ENCODE measurements at places on chromosomes 7 and 10.

- DNase-seq, result no peak
These were observed 181.2 kb upstream of the AGR3 start for GRCh38 chr7:17063045-17063383.

DNA sequence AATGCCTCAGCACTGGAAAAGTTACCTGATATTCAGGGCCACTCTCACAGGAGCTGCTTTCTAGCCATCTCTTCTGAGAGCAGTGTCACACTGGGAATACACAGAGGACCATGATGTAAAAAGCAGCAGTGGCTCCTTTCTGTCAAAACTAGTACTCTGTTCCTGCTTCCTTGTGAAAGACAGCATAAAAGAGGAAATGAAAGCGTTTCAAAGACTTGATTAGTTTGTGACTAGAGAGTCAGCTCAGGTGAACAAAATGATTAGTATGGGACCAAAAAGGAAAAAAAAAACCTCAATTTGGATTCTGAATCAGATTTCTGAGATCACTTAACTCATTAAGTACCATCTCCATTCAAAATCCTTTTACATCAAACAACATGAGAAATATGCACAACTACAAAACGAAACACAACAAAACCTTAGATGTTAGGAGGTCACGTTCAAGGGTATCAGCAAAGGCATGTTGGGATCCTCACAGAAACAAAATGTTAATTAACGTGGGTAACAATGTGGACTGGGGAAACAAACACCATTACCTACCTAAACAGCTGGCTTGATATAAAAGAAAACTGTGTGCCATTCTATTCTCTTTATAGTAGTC is 103.7 kb downstream of the MACC1 start:
- no peak for DNase-seq

- DNase-seq, result no peak
These were observed 297.9 kb upstream of the HGF start for GRCh38 chr7:82067628-82068264.

DNA sequence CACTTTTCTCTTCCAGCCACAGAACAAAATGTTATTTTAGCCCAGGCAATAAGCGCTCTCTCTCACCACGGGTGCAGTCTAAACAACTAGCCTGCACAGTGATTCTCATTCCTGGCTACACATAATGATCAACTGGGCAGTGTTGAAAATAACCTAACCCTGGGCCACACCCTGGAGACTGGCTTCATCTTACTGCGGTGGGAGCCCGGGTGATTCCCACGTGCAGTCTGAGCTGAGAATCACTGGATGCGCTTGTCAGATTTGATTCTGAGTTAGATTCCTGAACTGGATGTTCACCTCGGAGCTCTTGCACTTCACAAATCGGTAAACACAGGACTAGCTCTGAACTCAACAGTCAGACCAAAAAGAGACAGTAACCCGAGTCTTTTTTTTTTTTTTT is 14.9 kb downstream of the ZC3HAV1 start:
- DNase-seq, result no peak

DNA sequence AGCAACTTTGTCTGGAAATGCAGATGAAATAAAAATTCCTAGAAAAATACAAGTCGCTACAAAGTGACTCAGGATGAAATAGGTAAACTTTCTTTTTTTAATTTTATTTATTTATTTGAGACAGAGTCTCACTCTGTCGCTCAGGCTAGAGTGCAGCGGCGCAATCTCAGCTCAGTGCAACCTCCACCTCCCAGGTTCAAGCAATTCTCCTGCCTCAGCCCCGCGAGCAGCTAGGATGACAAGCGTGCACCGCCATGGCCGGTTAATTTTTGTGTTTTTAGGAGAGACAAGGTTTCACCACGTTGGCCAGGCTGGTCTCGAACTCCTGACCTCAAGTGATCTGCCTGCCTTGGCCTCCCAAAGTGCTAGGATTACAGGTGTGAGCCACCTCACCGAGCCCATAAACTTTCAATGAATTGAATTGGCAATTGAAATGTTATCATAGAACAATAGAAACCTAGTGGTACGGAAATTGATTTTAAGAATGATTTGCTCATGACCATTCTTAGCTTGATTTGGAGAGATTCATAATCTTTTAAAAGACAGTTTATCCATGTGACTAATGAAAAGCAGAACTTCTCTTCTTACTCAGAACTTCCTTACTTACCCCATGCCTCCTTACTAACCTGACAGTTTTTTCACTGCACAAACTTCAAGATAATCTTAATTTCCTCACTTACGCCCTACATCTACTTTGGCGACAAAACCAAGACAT is 161.7 kb downstream of the FAM107B start:
- DNase-seq, result no peak
